Mesenteric fat pad (tissue), 1 donor: ENCODE measurements at places on chromosomes 5 and 9. TPM values are rescaled to one million over a fixed set of nuclear protein-coding genes. Genes with fewer than 3 reads are reported as not detected.

The ACOT12 gene
- total RNA-seq: not detected

The IGFBPL1 gene
- total RNA-seq: not detected

The PCDHGC4 gene
- 1.7 TPM for total RNA-seq

The BAAT gene
- total RNA-seq: not detected

The LRRC19 gene
- not detected for total RNA-seq

The PCAT7 gene
- not detected for total RNA-seq

The ADAMTS19 gene
- total RNA-seq: not detected

The PALM2AKAP2 gene
- total RNA-seq: 120 TPM

The HTR1A gene
- not detected for total RNA-seq

The CDKN2B-AS1 gene
- total RNA-seq: 0.64 TPM

The MRPS30 gene
- total RNA-seq: 28.5 TPM

The GCNT4 gene
- total RNA-seq: 1.00 TPM

The FAM169A gene
- 0.16 TPM for total RNA-seq

The FOXD4 gene
- total RNA-seq: 0.32 TPM

The EDIL3 gene
- 3.7 TPM for total RNA-seq

The FLT4 gene
- total RNA-seq: 26.8 TPM

The JAKMIP2 gene
- total RNA-seq: 0.06 TPM

The ASPN gene
- 4.0 TPM for total RNA-seq

The DEPDC1B gene
- total RNA-seq: 0.35 TPM

The TNC gene
- 32.6 TPM for total RNA-seq

The SLC1A3 gene
- 429 TPM for total RNA-seq

The ATP10B gene
- total RNA-seq: 0.42 TPM

The LVRN gene
- 15.9 TPM for total RNA-seq

The DRD1 gene
- total RNA-seq: 1.1 TPM

The ANKRD20A1 gene
- total RNA-seq: 2.2 TPM

The PDE6A gene
- not detected for total RNA-seq

The SLC2A6 gene
- total RNA-seq: 3.9 TPM

The SPATA6L gene
- total RNA-seq: 5.4 TPM

The PTGES gene
- 14.1 TPM for total RNA-seq

The GPX3 gene
- total RNA-seq: 4,437 TPM

The ABCA1 gene
- 162 TPM for total RNA-seq

The MAP1B gene
- 121 TPM for total RNA-seq

The GPR151 gene
- total RNA-seq: not detected

The LCN1 gene
- 2.3 TPM for total RNA-seq

The STC2 gene
- total RNA-seq: 15.5 TPM

The SLC1A1 gene
- total RNA-seq: 8.2 TPM

The PAEP gene
- not detected for total RNA-seq

The SOX30 gene
- total RNA-seq: not detected

The WNT8A gene
- not detected for total RNA-seq

The BRINP1 gene
- not detected for total RNA-seq

The PNPLA7 gene
- 32.1 TPM for total RNA-seq

The FOXD4L5 gene
- not detected for total RNA-seq
